ENCODE measurements at places on chromosomes 11 and 22.

GRCh38 chr11:9922806-9923205 lies 258.9 kb downstream of the SWAP70 start:
- DNase-seq, result peak; percentile 50

DNA sequence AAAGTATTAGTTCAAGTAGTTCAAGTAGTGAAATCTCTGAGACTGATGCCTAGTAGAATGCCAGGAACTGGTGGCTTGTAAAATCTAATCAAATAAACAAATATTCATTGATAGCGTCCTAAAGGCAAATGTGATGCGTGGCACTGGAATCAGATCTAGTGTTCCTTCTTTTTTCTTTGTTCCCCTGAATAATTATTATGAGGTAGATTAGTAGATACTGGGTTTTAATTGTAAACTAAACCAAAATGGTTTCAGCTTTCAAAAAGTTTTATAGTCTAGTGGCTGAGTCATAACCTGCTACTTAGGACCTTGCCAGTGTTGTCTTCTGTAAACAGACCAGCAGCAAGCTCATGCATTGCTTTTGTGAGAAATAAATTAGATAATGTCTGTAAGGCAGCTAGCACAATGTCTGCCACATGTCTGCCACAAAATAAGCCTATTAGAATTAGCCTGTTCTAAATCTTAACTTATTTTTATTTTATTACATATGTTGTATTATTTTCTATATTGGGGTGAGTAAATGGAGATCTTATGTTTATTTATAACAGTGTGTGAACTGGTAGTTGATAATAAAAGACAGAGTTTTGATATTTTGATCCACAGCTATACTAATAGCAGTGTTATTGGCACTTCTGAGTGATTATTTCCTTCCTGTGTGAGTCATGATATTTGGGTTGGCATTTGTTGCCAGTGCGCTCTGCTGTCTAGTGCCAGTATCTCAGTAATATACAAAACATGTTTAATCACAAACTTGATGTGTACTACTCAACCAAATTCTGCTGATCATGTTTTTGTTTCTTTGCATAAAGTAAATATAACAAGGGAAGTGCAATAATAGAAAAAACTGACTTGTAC lies 135.7 kb downstream of the TMEM135 start:
- peak; percentile 63 for DNase-seq

DNA sequence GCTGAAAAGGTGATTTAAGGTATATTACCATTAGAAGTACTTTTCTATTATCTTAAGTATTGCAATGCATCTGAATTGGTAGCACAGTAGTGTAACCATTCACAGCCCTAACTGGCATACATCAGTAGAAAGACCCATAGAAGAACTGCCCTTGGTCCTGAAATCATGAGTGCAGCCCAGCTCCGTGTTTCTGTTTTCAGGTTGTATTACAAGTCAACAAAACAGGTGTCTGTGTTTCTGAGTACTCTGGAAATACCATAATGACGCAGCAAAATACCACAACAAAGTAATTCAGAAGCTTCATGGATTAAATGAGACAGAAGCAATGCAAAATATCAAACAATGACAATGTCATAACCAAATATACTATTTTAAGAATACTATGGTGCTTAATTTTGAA lies 226.3 kb downstream of the OPCML start:
- no peak for DNase-seq

DNA sequence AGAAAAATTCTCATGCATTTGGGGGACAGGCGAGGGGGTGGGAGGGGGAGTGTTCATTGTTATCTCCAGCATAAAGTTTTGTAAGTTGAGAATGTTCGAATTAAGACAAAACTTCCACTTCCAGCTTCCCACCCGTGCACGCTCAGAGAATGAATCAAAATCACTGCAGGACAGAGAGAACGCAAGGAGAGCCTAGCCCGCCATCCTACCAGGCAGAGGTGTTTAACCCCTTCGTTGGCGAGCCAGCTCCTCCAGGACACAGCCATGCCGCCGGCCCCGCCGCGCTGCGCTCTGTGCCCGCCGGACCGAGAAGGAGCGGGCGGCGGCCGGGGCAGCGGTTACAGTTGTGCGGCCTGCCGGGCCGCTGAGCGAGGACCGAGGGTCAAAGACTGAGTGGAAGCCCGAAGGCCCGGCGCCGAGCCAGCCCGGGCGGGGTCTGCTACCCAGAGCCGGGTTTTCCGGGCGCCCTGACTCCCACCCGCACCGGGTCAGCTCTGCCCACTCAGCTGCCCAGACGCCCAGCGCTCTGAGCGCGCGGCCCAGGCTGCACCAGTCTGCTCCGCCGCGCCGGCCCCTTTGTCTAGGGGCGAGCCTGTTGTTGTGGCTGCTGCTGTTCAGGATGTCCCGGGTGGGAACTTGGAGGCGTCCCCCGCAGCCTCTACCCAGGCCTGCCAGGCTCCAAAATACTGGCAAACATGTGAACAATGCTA lies at the start of gene NOX4:
TSS of gene NOX4 (minus strand) at position 395 of the 710 bp plus-strand sequence. CDS start at position 266, 129 bp downstream.
- peak; percentile 40 for DNase-seq

DNA sequence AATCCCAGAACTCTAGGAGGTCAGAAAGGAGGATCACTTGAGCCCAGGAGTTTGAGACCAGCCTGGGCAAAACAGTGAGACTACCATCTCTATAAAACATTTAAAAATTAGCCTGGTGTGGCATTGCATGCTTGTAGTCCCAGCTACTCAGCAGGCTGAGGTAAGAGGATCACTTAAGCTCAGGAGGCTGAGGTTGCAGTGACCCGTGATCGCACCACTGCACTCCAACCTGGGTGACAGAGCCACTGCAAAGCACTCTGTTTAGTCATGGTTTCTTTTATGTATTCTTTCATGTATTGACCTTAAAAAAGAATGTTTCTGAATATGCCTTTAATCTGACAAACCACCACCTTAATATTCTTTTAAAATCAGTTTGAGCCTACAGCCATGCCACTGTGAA lies 52.2 kb downstream of the BIRC2 start:
- DNase-seq, result no peak

DNA sequence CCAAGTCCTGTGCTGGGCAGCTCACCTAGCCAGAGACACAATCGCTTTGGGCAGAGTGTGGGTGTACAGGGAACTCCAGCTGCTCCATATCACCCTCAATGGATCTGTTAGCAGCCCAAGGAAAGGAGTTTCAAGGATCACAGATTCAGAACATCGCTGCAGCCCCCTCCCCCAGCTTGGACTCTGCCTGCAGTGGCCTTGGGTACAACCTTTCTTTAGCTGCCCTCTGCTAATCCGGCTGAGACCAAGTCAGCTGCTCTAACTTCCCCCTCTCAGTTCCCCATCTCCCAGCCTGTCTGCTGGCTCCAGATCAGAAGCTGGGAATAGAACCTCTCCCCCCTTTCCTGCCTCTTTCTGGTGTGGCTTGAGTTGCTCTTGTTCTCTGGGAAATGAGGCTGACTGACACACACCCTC lies 1.3 kb downstream of the TMEM86A start:
- DNase-seq, result no peak

DNA sequence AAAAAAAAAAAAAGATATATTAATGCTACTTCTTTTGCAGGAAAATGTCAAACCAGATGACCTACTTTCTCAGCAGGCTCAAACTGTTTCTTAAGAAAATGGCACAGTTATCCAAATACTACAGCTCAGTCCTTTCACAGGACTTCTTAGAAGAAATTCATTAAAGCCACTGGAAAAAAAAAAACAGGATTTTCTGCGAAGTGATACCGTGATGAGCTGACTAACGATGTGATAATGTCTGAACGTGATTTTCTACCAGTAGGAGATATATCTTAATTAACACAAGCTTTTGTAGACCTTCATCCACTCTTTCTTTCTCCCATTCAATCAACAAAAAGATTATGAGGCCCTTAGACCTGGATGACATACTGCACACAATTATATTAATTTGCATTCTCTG lies 132.4 kb downstream of the NOX4 start:
- DNase-seq, result no peak

- no peak for DNase-seq
These were observed 46.4 kb upstream of the CALCB start for GRCh38 chr11:15027011-15027410.

GRCh38 chr22:23557036-23557435 lies 23.1 kb downstream of the IGLL1 start:
- no peak for DNase-seq

GRCh38 chr11:2259466-2259830 lies 10.9 kb downstream of the ASCL2 start:
- DNase-seq, result no peak

- DNase-seq, result peak; percentile 92
These were observed 2.0 kb downstream of the SYNGR1 start for GRCh38 chr22:39351689-39352214.

DNA sequence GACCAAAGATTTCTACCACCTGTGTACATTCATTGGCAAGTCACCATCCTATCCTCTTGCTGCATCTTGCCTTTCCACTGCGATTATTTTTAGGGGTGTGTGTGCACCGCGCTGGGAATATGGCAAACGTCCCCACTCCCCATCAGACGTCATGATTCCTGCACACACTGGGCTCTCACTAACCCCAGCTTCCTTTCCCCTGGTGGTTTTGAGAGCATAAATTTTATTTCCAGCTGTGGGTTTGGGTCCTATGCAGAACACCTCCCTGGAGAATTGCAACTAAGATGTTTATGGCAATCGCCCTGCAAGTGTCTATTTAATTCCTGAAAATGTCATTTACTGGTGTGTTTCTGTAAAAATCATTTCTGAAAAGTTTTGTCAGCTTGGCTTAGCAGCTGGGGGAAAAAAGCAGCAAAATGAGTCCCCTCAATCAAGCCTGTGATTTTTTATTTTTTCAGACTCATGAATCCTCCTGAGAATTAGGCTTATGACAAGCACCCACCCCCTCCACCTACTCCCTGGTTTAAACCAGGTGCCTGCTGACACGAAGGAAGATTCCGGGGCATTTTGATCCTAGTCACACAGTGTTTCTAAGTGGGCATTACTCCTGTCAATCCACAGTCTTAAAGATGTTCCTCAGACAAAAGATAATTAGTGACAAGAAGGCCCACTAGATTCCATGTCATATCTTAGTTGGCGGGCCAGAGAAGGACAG lies 23.8 kb downstream of the UPB1 start:
- DNase-seq, result no peak

GRCh38 chr11:17150521-17150920 lies 57.3 kb downstream of the PIK3C2A start:
- no peak for DNase-seq

DNA sequence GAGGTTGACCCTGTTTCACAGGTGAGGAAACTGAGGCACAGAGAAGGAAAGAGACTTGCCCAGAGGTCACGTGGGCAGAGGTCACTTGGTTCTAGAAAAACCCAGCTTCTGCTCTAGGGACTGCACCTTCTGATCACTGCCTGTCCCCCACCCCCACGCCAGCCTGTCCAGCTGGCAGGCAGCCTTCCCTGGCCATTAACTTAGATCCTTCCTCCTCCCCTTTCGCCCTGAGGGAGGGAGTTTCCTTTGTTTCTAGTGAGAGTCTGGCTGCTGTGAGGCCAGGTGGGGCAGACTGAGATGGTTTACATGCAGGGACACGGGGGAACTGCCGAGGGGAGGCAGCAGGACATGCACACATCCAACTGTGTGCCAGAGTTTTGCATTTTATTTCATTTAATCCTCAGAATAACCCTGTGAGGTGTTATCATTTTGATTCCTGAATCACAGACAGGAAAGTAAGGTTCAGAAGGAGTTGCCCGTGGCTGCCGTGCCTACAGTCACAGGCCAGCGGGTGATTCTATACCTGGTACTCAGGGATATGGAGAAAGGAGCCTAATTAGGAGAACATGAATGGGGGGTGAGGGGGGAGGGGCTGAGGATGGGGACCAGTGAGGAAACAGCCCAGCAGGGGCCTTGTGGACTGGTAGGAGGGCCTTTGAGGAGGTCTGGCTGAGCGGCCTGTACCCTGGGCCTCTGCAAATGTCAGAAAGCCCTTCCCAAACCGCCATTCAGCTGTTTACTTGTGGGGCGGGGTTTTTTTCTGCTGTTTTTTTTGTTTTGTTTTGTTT lies 3.4 kb downstream of the FAM83F start:
- peak; percentile 90 for DNase-seq

DNA sequence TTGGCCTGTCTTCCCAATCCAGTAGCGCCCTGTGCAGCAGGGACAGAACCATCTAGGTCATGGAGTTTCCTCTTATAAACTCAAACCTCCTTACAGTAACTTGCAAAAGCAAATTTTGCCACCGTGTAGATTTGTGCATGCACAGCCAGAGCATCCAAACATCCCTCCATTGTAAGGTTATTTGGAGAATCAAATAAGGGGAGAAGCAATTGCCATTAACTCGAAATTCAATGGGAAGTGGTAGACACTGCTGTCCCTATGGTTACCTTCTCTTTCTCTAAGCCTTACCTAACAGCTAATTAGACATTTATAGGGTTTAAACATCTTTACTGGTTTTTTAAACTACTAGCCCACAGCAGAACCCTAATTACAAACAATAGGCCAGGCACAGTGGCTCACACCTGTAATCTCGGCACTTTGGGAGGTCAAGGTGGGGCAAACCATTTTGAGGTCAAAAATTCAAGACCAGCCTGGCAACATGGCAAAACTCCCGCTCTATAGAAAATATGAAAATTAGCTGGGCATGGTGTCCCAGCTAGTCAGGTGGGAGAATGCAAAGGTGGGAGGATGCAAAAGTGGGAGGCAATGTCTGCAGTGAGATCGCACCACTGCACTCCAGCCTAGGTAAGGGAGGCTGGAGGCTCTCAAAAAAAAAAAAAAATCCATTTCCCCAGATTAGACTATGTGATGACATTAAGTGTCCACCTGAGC lies 6.6 kb downstream of the HSPA8 start:
- no peak for DNase-seq

DNA sequence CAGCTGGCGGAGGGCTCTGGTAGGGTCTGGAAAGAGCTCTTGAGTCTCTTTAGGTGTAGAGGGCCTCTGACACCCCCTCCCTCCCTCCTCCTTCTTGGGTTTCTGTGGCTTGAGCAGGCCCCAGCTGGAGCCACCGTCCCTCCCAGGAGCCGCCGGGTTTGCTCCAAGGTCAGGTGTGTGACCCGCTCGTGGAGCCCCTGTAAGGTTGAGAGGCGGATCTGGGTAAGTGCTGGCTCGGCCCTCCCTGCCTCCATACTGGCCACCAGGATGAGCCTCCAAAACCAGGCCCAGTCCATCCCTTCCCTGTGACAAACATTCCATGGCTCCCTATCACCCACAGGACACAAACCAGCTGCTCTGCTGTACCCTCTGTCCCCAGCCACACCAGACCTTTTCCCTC lies 9.3 kb downstream of the PLEKHB1 start:
- DNase-seq, result no peak

DNA sequence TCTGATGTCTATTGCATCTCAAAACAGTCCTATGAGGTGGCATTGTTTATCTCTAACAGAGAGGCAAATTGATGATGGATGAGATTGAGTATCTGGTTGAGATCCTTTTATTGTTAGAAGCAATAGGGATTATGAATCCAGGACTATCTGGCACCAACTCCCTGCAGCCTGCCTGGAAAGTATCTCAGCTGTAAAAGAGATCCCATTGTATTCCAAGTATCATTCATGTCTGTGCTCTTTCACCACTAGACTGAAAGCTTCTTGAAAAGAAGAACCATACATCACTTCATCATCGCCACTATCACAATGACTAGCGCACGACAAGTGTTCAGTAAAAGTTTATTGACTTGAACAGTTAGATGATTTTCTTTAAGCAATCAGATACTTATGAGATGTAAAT lies 41.9 kb upstream of the PCF11 start:
- DNase-seq, result no peak

All from RPMI7951 (cell line).